Neural cell (in vitro differentiated cells): ENCODE measurements at places on chromosomes 16 and 17. TPM values are rescaled to one million over a fixed set of nuclear protein-coding genes. Genes with fewer than 3 reads are reported as not detected.

The KRTAP4-1 gene
- not detected in 2 replicates for polyA plus RNA-seq

The SLC6A2 gene
- not detected in 2 replicates for polyA plus RNA-seq

The ZP2 gene
- polyA plus RNA-seq, result not detected in 2 replicates

The METRNL gene
- 15.1 and 22.7 TPM in 2 replicates for polyA plus RNA-seq

The CD300E gene
- not detected in 2 replicates for polyA plus RNA-seq

The SOX15 gene
- polyA plus RNA-seq, result 0.47 and 1.5 TPM in 2 replicates
